Activated gamma-delta T cell (primary cell): ENCODE measurements at places on chromosomes 2 and 18.

DNA sequence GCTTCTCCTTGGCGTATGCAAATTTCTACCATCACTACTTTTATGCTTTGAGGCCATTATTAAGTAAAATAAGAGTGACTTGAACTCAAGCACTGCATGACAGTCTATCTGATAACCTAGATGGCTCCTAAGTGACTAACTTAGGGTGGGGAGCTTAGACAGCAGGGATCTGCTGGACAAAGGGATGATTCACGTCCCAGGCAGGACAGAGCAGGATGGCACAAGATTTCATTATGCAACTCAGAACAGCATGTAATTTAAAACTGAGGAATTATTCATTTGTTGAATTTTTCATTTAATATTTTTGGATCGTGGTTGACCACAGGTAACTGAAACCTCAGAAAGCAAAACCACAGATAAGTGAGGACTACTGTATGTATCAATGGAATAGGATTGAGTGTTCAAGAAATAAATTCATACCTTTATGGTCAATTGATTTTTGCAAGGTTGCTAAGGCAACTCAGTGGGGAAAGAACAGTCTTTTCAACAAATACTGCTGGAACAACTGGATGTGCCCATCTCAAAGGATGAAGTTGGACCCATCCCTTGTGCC, 115.3 kb downstream of the MBD2 start:
- DNase-seq = no peak

DNA sequence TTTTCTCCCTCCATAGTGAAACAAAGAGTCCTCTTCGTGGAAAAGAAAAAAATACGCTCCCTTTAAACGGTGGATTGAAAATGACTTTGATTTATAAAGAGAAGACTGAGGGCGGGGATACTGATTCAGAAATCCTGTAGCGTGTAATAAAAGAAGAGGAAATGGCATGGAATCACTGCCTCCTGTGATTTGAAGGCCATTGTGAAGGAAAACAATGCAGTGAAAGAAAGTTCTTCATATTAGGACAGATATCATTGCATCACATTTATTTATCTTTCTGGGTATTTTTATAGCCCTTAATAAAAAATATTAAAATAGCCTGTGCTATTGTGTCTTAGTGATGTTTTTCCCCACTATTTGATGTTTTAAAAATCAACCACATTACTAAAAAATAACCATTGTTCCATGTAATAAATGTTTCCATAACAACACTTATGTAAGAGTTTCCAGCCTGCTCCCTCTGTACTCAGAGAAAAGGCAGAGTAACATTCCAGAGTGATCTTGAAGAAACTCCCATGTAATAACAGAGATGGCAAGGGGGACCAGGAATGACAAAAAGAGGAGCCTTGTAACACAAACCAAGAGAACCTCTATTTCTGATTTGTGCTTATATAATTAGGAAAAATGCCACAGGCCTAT, 8.0 kb downstream of the MRPL33 start:
- DNase-seq = no peak

DNA sequence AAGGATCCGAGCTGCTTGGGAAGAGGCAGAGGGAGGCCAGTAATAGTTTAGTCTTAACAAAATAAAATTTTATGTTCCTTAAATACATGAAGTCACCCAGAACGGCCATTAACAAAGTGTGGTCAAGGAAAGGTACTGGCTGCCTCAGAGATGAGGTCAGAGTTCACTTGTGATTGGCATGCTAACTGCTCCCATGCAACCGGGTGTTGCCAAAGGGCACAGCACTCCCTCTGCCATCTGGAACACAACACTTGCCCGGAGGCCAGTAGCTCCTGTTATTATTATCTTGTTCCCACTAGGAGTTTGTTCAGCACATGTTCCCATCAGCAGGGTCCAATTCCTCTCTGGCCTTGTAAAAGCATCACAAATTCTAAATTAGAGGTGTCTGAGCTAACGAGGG, 207.0 kb downstream of the CYP26B1 start:
- DNase-seq = no peak

- DNase-seq = no peak
Observed at GRCh38 chr2:11697103-11697871, 27.3 kb upstream of the NTSR2 start.

DNA sequence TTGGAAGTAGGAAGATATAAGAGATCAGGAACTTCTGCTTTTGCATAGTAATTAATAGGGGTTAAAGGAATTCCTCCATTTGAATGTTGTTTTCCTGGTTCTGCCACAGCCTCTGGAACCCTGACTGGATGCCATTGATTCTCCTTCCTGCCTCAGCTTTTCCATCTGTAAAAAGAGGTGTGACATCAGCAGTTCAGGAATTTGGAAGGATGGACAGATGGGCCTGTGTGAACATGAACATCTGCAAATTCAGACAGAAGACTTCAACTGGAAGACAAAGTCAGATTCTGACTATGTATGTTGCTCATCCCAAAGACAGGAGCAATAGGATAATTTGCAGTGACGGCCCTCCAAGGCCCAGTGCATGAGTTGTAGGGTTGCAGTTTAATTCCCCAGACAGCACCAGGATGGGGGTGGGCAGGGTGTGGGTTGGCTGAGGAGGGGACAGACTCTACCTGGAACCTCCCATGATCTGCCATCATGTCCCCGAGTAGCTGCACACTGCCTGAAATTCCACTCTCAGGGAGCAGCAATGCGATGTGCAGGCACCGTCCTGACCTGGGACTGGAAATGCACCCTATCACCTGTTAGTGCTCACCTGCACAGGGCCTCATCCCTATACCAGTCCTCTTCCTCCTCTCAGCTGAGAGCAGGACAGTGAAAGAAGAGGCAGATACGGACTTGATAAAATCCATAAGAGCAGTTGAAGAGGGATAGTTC, 98.9 kb upstream of the EPAS1 start:
- DNase-seq = no peak

DNA sequence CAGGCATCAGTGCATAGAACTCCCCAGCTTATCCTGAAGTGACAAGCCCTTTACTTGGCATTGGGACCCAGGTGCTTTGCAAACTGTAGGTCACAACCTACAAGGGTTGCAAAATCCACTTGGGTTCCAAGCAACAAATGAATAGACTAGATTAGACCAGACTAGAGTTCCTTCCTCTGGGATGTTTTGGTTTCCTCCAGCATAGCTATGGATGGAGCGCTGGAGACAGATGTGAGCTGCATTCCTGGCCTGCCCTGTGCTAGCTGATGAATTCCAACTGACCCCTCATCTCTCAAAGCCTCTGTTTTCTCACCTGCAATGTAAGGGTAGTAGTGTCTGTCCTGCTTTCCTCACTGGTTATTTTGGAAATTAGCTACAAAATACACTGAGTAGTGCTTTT, 86.2 kb downstream of the NPAS2 start:
- no peak for DNase-seq

- DNase-seq = no peak
Observed at GRCh38 chr2:120480346-120480902, 134.5 kb downstream of the INHBB start.

DNA sequence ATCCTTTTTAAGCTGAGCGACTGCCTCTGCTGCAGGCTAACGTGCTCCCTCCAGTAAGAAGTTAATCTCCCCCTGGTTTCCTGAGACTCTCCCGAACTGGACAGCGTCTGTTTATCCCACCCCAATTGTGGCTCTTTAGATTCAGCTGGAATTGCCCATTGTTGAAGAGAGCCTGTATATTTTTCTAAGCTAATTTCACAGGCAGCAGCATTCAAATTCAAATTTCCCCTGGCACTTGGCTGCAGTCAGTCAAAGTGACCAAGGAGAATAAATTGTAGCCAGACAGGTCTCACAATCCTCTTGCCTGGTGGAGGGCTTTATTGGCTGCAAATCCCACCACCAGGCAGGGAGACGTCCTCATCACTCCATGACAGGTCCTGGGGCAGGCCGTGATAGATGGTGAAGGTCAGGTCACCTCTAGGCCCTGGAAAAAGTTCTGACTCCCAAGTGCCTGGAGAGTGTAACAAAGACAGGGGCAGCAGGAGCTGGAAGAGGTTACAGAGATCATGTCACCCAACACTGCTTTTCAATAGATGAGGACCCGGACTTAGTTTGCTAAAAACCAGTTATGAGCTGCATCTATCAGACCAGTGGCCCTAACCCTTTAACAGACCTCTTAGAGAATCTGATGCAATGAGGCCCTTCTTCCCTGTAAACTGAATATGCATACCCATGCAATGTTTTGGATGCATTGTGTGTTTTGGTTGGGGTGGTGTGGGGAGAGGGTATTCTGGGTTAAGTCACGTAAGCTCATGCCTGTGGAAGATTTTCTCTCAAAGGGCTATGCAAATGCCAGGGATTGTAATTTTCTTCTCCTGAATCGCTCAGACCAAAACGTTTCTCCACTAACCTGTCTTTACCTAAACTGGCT, 32.3 kb upstream of the C18orf32 start:
- no peak for DNase-seq
